ENCODE measurements at places on chromosomes 3 and 15. TPM values are rescaled to one million over a fixed set of nuclear protein-coding genes. Genes with fewer than 3 reads are reported as not detected.

Gene CP
- polyA plus RNA-seq = 3.6 TPM

Gene FAH
- polyA plus RNA-seq = 11.8 TPM

Gene SLC30A4
- polyA plus RNA-seq = not detected

Gene MST1
- polyA plus RNA-seq = 5.9 TPM

GRCh38 chr3:180990505-180990904, 969 bp upstream of the DNAJC19 start:
- DNase-seq = no peak

GRCh38 chr3:158725348-158726011, 6.8 kb downstream of the RARRES1 start:
- no peak for DNase-seq
